ENCODE measurements at places on chromosomes 2 and 18.

DNA sequence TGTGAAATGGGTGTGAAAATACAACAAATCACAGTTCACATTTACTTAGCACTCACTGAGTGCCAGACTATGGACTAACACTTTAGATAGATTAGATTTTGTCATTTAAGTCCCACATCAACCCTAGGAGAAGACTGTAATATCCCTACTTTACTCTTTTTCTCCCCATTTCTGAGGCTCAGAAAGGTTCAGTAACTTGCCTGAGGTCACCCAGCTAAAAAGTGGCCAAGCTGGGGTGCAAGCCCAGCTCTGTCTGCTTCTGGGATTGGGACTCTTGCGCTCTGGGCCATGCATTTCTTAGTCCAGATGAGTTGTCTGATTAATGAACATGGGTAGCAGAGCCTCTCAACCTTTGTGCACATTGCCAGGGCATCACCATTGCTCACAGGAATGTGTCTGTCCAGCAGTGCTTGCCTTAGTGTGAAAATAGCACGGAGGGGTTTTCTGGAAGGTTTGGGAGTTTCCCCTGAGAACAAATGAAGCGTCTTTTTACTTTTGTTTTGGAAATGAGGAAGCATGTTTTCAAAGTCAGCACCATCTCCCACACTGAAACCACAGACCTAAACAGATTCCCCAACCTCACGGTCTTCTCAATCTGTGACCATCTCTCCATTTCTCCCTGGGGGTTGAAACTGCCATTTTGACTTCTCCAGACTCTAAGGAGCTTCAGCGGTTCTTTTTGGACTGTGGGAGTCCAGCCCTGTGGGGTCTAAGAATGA lies 31.9 kb downstream of the NRP2 start:
- no peak for DNase-seq

GRCh38 chr2:126241411-126241810 lies 414.5 kb upstream of the GYPC start:
- no peak for DNase-seq

DNA sequence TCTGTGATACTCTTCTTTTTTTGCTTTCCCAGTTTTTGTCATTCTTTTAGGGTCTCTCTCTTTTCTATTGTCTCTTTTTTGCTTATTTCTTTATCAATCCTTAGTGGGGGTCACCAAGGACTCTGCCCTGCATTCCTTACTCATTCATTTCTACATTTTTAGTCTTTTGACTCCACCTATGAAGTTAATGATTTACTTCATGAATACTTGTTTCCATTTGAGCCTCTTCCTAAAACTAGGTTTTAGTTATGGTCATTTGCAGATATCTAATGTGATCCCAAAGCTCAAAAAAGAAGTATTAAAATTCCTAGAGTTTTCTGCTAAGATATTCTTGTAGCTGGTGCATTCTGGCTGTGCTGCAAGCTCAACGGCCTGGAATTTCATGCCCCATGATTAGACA lies 149.3 kb upstream of the AQP4 start:
- no peak for DNase-seq

DNA sequence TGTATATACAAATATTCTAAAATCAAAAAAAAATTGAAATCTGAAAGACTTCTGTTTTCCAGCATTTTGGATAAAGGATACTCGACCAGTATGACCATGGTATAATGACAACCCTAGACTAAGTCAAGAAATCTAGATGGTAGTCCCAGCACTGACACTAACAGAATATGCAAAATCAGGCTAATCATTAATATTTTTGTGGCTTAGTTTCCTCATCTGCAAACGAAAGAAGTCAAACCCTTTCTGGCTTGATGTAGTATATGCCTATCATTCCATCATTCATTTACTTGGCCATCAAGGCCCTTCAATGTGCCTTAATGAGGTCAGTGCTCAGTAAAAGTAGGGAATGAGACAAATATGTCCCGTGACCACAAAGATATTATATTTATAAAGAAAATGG lies 83.5 kb downstream of the NCKAP5 start:
- DNase-seq = no peak

DNA sequence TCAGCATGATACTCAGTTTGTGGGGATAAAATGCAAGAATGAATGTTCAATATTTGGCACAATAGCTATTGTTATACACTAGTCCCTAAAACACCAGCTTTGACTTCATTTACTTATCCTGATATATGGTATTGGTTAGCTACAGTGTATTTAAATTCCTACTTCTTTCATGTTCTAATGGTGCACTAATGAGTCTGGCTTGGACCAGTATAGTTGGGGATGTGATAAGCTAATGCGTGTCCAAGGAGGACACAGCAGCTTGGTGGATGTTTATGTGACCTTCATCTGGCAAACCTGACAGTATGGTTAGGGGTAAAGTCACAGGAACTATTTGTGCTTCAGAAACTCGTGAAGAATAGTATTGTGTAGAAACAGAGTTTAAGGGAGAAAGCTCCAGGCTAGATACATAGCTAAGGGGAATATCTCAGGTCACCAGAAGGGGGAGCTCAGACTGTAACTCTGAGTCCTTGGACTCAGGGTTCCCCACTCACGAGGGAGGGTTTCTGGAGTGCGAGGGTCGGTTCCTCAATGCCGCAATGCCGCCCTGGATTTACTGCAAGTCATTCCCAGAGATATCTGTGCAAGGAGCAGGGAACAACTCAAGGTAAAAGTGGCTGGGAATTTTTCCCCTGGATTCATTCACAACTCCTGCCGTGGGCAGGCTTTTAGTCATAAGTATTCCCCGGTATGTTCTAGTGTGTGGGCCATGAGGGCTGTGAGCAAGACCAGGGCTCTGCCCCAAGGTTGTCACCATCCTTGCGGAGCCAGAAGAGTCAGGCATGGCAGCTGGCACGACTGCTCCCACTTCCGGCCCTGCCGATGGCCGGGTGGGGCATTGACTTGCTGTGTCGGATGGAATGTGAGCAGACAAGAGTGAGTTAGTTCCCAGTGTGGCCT lies 14.5 kb downstream of the IL1R2 start:
- DNase-seq = no peak

DNA sequence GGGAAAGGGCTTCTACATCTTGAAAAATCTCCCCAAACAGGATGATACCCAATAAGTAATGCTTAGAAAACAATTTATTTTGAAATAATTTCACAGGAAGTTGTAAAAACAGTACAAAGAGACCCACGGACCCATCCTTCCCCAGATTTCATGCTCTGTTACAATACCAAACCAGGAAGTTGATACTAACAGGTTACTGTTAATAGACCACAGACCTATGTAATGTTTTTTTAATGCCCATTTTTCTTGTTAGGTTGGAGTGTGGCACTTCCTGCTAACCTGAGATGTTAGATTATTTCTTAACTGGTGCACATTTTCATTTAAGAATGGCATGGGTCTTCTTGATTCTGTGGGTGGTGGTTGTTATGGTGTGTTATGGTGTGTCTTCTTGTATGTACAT lies 21.4 kb upstream of the MGAT5 start:
- DNase-seq = no peak

GRCh38 chr2:101718993-101719571 lies 21.6 kb downstream of the MAP4K4 start:
- no peak for DNase-seq

GRCh38 chr2:105934467-105934866 lies 189.8 kb downstream of the NCK2 start:
- no peak for DNase-seq

DNA sequence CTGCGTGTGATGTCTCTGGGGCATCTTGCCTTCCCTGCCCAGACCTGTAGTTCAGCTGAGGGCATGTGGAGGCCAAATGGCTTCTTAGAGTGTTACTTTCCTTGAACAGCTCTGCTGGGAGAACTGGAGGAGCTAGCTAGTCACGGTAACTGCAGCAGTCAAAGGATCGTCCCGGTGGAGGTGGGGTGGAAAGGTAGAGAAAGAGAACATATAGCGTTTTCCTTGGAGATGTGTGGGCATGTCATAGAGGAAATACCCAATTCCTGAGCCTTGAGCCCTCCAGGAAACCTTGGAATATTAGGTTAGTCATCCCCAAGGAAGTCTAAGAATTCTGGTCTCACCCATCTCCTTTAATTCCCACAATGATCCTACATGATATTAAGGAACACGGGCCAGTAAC lies 33.5 kb upstream of the IL37 start:
- DNase-seq = no peak

GRCh38 chr2:233996461-233996860 lies 54.0 kb upstream of the SPP2 start:
- no peak for DNase-seq

- DNase-seq = no peak
Observed at GRCh38 chr2:197245829-197246804, 64.5 kb downstream of the ANKRD44 start.

DNA sequence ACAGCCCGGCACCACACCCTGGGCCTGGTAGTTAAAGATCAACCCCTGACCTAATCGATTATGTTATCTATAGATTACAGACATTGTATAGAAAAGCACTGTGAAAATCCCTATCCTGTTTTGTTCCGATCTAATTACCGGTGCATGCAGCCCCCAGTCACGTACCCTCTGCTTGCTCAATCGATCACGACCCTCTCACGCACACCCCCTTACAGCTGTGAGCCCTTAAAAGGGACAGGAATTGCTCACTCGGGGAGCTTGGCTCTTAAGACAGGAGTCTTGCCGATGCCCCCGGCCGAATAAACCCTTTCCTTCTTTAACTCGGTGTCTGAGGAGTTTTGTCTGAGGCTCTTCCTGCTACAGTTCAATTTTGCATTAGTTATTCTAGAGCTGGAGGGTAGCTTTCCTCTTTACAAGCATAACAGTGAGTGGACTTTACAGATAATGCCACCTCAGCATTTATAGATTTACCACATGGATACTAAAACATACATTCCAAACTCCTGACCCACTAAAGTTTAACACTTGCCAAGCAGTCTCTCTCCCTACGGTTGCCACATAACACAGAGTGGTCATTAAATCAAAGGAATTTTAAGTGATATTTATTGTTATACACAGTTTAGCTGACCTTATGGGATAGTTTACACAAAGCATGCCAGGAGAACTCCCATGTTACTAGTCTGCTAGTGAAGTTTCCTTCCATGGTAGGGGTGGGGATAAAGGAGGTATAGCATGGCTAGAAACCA lies 101.0 kb downstream of the EVA1A start:
- no peak for DNase-seq

GRCh38 chr2:19900931-19901441 lies 797 bp downstream of the TTC32 start:
- DNase-seq = no peak

- no peak for DNase-seq
Observed at GRCh38 chr2:217058791-217059755, 199.2 kb upstream of the TNP1 start.

GRCh38 chr2:36976065-36976464 lies 9.7 kb upstream of the STRN start:
- DNase-seq = no peak

GRCh38 chr2:9472511-9472910 lies 1.8 kb upstream of the IAH1 start:
- no peak for DNase-seq

DNA sequence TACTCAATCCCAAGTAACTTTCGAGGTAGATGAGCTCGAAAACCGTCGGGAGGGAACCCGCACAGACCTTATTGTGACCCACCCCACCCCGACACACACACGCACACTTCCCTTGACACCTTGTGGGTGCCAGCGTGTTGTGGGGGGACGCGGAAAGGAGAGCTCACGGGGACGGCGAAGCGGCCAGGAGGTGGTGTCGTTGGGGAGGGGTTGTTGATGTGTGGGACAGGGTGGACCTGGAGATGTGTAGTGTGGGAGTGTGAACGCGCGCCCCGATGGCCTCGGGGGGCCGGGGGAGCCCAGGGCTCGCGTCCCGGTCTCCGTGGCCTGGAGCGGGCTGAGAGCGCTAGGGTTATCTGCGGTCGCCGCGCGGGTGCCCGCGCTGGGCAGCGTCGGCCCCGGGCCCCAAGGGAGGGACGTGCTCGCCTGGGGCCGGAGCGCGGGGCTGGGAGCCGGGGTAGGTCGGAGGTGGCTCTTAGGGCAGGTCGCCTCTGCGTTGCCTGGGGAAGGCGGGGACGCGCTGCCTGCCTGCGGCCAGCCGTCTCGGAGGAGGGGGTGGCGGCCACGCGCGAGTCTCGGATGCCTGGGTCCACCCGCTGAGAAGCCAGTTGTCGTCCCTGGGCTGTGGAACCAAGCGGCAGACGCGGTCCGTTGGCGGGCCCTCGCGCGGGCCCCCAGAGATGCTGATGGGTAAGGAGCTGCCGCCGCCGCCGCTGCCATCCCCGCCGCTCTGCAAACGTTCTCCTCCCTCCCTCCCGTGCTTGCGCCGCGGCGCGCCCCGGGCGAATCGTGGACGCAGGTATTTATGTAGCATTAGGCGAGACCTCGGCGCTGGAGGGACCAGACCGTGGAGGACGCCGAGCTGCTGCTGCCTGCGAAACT lies 1.6 kb downstream of the KLHL29 start:
- peak; percentile 30 for DNase-seq

- no peak for DNase-seq
Observed at GRCh38 chr2:128169933-128170709, 79.1 kb downstream of the UGGT1 start.

DNA sequence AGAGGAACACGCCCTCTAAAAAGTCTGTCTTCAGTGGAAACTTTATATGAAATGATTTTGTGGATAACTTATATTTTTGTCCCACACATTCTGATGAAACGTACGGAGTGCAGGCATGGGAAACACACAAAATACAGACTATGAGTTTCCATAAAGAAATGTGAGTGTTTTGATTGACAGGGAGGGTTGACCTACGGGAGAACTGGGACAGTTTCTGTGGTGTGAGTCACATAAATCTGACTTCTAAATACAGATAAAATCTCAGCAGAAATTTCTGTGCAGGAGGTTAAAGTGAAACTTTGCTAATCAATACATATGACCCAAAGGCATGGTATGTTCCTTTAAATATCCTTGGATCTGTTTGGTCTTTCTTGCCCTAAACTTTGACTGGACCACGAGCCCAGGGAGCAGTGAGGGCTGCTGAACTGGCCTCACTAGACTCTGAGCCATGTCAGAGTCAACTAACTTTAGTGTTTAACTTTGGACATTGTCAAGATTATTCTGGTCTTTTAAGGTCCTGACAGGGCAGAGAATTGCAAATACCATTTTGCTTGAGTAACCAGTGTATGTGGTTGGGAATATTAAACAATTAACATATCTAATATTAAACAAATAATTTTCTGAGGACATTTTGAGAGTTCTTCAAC lies 206.9 kb upstream of the LYPD1 start:
- DNase-seq = no peak

DNA sequence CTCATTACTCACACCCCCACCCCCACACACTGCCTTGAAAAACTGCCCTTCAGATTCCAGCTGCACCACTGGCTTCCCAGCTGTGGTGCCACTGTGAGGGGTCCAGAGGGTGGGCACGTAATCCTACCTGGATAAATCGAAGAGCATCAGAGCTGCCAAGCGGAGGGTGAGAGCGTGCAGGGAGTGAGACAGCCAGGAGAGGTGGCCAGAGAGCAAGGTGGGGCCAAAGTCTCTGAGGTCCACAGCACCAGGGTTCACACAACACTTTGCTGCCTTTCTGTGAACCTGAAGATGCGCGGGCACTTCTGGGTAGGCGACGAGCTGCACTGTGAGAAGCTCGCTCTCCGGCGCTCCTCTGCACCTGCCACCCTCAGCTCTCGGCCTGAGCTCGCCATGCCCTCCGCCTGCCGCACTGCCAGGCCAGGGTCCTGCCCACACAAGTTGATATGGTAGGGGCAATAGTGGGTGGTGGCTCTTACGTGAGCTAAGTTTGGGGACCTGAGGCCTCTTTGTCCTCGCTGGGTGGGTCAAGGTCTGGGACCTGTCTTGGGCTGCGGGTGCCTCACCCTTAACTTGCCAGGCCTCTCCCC lies 83.9 kb downstream of the MARCO start:
- no peak for DNase-seq

GRCh38 chr2:24509840-24510239 lies 18.8 kb downstream of the NCOA1 start:
- no peak for DNase-seq

GRCh38 chr2:159150280-159150746 lies 136.2 kb downstream of the WDSUB1 start:
- no peak for DNase-seq

Measured in NCI-H1105 (cell line).